CD4-positive, alpha-beta T cell treated with Interleukin-12 subunit alpha and Interleukin-12 subunit beta, for 1 hour (primary cell): ENCODE measurements at places on chromosomes 4 and X.

DNA sequence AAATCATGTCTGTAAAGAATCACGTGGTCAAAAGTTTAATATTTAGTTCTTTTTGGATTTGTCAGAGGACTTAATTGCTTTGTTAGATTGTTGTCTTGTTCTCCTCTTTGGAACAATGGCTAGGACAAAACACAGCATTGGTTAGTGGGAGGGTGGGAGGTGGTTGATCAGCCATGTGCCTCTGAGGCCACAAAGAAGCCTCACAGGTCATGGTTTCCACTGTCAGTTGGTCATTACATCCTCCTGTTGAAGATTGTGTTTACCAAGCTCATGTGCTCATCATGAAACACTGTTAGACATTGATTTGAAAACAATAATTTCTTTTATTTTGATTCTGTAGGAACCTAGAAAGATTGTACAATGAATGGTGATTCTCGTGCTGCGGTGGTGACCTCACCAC is 31.9 kb downstream of the ADD1 start:
- DNase-seq, result no peak

DNA sequence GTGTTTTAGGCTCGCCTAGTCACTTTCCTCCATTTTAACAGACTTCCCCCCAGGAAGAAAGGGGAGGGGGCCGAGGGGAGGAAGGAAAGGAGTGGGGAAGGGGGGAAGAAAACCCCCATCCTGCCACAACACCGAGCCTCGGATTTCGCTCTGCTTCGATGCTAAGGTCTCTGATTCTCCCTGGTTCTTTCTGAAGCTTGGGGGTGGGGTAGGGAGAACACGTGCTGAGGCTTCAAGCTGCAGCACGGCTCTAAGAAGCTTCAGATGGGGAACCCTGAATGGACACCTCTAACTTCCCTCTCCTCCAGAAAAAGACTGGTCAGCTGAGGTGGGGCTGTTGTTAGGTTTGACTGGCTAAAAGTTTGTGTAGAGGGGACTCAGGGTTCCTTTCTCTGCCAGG is 61.8 kb downstream of the RHOH start:
- DNase-seq, result no peak

DNA sequence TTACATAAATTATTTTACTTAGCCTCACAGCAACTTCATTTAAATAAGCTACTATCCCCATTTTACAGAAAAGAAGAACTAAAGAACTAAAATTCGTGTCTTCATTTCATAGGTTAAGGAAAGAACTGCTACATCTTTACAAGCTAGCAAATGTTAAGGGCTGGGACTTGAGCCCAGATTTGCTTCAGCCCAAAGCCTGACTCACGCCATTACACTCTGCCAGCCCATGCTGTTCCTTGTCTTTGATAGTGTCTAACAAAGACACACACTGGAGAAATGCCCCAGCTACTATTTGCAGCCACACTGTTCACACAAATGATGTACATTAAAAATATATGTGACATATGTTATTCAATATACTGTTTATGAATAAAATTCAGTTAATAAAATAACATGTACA is 29.0 kb upstream of the ERVMER34-1 start:
- DNase-seq, result no peak

GRCh38 chr4:112546476-112546875 is 30.5 kb upstream of the NEUROG2 start:
- DNase-seq, result no peak

- DNase-seq, result no peak
Observed at GRCh38 chrX:103356130-103356798, at the start of gene TCEAL9. TSS of gene TCEAL9 (plus strand) at chrX:103356506. CDS start at chrX:103357685, 1,179 bp downstream.

DNA sequence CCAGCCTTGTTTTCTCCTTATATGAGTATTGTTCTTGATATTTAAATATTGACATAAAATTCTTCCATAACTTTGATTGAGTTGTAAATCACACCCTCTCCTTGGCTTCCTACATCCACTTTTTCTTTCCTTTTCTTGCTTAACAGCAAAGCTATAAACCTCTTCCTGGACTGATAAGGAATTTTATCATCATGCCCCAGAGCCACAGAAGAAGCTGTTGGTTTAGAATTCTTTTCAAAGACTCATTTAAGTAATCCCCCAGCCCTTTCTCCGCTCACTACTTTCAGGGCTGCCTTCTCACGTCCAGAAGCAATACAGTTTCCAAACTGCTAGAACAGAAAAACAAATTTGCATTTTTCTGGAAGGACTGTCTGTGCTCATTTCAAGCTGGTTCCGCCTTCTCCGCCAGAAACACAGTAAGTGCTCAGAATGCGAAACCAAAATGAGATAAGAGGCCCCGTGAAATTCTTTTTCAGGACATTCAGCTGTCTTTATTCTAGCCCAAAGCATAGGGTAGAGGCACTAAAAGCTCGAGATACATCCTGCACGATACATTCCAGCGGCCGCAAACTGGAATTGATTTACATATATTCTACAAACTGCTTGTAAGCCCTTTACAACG is 849 bp downstream of the MID1 start:
- no peak for DNase-seq

DNA sequence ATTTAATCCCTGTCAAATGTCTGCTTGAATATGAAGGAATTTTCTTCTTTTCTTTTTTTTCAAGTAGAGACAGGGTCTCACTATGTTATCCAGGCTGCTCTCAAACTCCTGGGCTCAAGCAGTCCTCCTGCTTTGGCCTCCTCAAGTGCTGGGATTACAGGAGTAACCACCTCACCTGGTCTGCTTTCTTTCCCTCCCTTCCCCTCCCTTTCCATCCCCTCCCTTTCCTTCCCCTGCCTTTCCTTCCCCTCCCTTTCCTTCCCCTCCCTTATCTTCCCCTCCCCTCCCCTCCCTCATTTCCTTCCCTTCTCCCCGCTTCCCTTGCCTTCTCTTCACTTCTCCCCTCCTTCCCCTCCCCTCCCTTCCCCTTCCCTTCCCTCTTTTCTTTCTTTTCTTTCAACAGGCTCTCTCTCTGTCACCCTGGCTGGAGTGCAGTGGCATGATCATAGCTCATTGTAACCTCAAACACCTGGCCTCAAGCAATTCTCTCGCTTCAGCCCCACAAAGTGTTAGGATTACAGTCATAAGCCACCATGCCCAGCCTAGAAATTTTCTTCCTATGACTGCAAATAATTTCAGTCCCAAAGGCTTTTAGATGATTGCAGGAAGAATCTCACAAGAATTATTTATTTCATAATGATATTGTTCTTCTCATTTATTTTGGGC is 168.9 kb downstream of the AASDH start:
- DNase-seq, result no peak

DNA sequence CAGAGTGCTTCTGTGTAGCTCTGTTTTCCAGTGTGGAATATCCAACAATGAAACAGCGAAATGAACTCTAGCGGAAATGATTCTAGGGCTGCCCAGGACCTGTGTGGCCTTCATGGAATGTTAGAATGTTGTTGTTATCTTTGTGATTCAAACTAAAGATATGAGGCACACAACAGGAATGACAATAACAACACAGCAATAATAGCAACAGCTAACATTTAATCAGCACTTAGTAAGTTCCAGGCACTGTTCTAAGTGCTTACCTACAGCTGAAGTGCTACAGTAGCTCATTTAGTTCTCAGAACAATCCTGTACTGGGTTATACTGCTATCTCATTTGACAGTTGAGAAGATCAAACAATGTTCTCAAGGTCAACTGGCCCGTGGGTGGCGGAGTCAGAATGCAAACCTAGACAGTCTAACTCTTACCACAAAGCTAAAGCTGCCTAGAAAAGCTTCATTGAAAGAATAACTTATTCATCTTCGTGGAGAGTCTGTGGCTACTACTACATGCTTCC is 63.7 kb downstream of the MAML3 start:
- no peak for DNase-seq

GRCh38 chrX:134365904-134366303 is 94.1 kb upstream of the HPRT1 start:
- no peak for DNase-seq

DNA sequence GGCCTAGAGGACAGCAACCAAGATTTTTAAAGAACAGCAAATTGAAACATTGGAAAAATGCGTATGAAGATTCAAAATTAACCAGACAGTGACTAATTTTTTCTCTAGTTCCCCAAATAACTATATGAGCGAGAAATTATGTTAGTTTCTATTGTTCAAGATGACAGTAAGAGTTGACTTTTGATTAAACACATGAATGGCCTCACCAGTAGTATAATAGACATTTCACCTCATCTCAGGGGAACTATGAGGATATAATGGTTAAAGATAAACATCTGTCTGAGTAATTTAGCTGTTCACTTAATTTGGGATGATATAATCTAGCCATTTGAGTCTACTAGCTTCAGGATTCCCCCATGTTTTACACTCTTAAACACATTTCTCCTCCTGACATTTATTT is 380.9 kb upstream of the NWD2 start:
- DNase-seq, result no peak

GRCh38 chrX:16278927-16279326 is 111.6 kb downstream of the MAGEB17 start:
- no peak for DNase-seq

- DNase-seq, result no peak
Observed at GRCh38 chr4:173325007-173325736, 9.0 kb downstream of the HMGB2 start.

DNA sequence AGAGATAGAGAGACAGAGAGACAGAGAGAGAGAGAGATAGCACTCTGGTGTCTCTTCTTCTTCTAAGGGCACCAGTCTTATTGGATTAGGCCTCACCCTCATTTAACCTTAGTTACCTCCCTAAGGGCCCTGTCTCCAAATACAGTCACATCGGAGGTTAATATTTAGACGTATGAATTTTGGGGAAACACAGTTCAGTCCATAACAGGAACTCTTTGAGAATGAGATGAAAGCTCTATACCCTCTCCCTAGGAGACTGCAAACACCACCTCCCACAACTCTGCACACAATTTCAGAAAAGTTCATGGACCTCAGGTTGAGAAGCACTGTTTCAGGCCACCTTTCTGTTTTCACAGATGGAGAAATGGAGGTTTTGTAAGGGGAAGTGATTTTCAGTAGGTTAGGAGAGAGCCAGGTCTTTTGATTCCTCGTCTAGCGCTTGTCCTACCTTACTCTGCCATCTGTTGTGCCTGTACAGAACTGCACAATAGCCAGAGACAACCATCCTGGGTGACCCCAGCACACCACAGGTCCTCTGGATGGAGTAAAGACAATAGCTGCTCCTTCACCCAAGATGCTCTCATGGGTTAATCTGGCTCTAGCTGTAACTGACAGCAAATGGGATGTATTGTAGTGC is 16.9 kb upstream of the LOC101059915 start:
- peak; percentile 49 for DNase-seq

GRCh38 chr4:177322881-177323280 is 13.2 kb downstream of the NEIL3 start:
- no peak for DNase-seq

DNA sequence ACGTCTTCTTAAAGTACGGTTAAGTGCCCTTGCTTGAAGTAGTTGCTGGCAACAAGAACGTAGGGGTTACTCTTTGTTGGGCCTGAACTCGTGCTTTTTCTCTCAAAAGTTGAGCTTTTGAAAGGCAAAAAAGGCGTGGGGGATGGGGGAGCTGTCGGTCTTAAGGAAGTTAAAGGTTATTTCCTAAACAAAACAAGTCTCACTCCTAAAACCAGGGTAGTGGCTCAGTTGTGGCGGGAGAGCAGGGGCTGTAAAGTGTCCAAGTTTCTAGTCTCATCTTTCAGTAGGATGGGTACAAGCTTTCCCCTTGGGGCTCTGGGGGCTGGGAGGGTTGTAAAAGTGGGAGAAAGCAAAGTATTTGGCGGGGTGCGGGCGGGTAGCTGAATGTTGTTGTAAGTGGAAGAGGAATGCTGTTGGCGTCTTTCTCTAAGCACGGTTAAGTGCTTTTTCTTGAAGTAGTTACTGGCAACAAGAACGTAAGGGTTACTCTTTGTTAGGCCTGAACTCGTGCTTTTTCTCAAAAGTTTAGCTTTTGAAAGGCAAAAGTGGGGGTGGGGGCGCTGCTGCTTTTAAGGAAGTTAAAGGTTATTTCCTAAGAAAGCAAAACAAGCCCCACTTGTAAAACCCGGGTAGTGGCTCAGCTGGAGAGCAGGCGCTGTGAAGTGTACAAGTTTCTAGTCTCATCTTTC is 904 bp upstream of the WDR1 start:
- DNase-seq, result peak; percentile 59

- DNase-seq, result no peak
Observed at GRCh38 chr4:3484057-3484973, 21.2 kb downstream of the DOK7 start.

DNA sequence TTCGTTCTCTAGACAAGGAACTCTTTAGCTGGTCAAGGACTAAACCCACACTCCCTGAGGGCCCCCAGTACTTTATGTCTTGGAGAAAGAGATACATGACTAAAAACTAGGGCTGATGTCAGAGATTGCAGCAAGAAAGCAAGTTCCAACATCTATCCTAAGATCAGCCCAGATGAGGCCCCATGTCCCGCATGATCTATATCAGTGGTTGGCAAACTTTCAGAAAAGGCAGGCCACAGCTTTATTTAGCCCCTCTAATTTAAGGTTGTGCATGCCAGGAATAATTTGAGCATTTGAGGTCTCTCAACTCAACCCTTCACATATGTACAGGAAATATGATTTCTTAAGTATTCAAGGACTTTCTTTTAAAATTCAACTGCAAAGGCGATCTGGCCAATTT is 44.1 kb upstream of the FRMD7 start:
- no peak for DNase-seq

GRCh38 chr4:175762582-175762981 is 49.5 kb downstream of the GPM6A start:
- no peak for DNase-seq

DNA sequence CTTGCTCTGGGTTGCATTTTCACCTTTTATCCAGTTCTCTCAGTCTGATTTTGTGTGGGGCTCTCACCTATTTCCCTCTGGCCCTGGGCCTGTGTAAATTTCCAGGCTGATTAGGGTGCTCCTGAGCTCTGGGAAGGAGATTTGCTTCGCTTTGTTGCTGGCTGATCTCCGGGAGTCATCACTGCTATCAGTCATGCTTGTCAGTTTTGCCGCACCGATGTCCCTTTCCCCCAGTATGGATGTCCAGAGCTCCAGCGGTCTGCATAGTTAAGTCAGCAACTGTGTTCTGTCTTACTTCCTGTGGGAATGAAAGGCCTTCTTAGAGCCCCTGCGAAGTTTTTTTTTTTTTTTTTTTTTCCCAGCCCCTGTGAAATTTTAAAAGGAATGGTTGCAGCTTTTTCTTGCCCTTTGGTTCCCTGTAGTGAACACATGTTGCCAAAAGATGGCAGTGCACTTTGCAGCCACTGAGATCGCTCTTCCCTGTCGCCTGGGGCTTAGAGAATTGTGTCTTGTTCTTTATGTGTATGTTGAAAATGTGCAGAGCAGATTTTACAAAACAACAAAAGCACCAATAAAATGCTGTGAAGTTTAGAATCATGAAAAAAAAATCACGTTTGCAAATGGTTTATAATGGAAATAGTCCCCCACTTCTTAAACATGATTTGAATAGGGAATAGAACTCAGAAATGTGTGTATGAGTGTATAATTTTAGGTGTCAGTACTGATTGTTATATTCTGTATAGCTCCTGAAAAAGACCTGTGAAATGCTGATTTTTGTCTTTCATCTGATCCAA is 109.1 kb upstream of the SLC4A4 start:
- no peak for DNase-seq

GRCh38 chr4:168981460-168981859 is 28.6 kb downstream of the CBR4 start:
- no peak for DNase-seq
